ENCODE measurements at places on chromosomes 11 and 22.

- no peak for DNase-seq
These were observed 191.4 kb downstream of the DBX1 start for GRCh38 chr11:19968860-19969259.

DNA sequence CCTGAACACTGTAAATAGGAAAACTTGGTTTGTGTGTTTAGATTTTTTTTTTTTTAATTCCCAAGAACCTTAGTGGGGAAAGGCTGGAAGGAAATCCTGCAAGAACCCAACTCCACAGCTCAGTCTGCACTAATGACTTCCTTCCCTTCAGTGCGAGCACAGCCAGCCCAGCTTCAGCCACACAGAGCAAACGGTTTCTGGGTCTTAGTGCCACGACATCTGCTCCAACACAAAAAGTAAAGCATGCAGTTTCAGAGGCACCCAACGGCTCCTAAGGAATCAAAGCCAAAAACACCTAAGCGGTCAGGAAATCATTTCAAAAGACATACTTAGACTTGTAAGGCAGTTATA lies 236.1 kb downstream of the TTC28 start:
- no peak for DNase-seq

DNA sequence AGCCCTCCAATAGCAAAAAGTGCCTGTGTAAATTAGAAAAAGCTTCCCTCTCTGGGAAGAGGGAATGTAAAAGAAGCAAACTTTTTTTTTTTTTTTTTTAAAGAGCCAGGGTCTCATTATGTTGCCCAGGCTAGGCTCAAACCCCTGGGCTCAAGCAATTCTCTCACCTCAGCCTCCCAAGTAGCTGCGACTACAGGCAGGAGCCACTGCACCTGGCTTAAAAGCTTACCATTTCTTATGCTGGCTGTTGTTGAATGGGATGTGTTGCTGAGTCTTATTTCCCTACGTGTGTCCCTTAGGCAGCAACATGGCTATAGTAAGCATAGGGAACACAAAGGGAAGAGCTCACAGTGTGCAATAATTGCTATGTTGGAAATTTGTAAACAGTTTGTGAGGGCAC lies 225.5 kb upstream of the CCDC90B start:
- DNase-seq = no peak

GRCh38 chr11:78400116-78400515 lies 17.5 kb downstream of the GAB2 start:
- no peak for DNase-seq

GRCh38 chr11:119493712-119494111 lies 70.7 kb upstream of the THY1 start:
- no peak for DNase-seq

DNA sequence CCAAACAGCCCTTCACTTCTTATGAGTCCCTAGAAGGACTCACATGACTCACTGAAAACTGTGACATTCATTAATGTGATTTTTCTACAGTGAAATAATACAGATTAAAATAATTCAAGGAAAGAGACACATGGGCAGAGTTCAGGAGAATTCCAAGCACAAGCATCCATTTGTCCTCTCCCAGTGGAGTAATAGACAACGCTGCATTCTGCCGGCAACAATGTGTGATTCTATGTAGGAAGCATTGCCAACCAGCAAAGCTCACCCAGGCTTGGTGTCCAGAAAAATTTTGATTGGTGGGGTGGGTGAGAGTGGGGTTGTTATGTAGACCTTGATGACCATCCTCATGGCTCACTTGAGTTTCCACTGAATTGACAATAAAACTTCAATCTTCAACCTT lies 123.9 kb downstream of the VPREB1 start:
- DNase-seq = no peak

- DNase-seq = no peak
These were observed 97.6 kb downstream of the FAT3 start for GRCh38 chr11:92322225-92322624.

- DNase-seq = no peak
These were observed 4.2 kb downstream of the SLC25A1 start for GRCh38 chr22:19174106-19175025.

DNA sequence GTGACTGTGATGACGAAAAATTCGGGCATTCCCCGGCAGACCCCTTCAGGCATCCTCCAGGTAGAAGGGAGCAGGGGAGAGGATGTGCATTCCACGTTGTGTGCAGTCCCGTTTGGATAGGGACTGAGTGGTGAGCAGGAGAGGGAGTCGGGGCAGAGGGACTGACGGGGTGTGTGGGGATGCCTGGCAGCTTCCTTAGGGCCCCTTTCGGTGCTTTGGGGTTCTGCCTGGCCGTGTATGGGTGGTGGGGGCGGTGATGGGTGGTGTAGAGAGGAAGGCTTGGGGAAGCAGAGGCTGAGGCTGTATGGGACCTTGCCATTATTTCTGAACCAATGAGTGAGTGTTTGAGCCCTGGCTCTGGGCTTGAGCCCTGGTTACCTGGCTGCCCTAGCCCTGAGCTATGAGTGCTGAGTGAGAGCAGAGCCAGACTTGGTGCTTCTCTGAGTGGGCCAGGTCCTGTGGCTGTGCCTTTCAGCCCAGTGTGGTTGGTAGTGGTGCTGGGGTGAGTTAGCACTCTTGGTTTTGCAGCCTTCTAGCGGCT lies 914 bp downstream of the INPPL1 start:
- DNase-seq = no peak

- no peak for DNase-seq
These were observed 1291.0 kb downstream of the TBC1D22A start for GRCh38 chr22:48053486-48053885.

- DNase-seq = no peak
These were observed 977.0 kb upstream of the CHORDC1 start for GRCh38 chr11:91199866-91200265.

DNA sequence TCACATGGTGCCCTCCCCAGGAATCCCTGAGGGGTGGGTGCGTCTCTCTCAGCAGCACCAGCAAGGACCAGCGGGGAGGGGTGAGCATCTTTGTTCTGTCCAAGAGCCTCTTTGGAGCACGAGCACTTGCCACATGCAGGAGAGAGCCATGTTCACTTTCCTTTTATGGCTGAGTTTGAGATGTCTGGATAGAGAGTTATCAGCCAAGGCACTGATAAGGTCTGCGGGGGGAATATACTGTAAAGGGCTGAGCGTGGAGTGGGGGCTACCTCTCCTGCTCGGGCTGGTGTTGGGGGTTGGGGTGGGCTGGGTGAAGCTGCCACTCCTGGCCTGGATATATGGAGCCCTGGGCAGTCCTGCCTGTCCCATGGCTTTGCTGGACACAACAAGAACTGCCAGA lies 34.9 kb upstream of the CCDC188 start:
- DNase-seq = no peak
